ENCODE measurements at places on chromosomes 4 and X.

DNA sequence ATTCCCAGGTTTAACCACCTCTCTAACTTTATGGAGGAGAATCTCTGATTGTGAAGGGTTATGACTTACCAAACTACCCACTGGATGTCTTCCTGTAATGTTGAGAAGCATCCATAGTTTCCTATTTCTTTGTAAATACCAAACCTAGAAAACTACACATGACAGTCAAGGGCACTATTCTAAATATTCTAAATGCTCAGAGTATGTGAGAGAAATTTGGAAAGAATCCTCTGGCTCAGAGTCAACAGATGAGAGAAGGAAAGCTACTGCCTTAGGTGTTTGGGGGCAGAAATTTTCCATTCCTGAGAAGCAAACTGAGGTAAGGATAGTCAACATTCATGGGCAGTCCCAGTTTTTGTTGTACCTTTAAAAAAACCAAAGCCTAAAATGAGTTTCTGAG, 155.8 kb downstream of the KCNIP4 start:
- no peak for DNase-seq

DNA sequence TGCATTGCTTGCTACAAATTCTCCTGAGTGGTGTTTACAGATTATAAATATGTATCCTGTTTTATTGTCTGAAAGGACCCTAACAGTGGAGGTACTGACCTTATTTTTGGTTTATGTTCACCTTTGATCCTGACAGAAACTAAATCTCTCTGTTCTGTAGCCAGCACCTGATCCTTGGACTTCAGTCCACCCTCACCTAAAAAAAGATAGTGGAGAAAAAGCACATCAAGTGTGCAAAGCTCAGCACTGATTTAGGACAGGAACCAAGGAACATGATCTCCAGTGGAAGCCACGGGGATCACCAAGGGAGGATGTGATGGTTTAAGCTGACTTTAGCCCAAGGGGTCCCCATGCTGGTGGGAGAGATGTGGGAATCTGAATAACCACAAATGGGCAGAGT, 22.3 kb upstream of the C4orf54 start:
- DNase-seq, result no peak

GRCh38 chr4:146288193-146288592, 73.9 kb downstream of the REELD1 start:
- DNase-seq, result no peak

DNA sequence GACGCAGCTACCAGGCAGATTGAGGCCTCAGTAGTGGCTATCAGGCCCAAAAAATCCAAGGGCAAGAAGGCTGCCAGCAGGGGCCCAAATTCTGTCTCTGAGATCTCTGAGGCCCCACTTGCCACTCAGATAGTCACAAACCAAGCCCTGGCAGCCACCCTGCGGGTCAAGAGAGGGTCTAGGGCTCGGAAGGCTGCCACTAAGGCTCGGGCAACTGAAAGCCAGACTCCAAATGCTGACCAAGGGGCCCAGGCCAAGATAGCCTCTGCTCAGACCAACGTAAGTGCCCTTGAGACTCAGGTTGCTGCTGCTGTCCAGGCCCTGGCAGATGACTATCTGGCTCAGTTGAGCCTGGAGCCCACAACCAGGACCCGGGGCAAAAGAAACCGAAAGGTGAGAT, 2.8 kb downstream of the TRO start:
- DNase-seq, result no peak

DNA sequence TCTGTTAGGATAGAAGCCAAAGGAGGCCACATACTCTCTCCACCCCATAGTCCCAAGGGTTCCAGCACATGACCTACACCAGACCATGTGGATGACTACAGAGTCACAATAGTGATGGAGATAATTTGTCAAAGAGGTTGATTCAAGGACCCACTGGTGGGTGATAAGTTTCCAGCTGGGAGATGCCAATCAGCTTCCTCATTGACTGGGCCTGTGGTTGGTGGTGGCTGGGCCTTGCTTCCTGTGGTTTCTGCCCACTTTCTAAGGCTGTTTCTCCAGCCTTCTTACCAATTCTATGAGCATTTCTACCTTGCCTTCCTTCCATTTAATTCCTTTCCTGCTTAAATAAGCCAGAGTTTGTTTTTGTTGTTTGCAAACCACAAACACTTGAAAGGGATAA, 95.5 kb upstream of the CPEB2 start:
- DNase-seq, result no peak

DNA sequence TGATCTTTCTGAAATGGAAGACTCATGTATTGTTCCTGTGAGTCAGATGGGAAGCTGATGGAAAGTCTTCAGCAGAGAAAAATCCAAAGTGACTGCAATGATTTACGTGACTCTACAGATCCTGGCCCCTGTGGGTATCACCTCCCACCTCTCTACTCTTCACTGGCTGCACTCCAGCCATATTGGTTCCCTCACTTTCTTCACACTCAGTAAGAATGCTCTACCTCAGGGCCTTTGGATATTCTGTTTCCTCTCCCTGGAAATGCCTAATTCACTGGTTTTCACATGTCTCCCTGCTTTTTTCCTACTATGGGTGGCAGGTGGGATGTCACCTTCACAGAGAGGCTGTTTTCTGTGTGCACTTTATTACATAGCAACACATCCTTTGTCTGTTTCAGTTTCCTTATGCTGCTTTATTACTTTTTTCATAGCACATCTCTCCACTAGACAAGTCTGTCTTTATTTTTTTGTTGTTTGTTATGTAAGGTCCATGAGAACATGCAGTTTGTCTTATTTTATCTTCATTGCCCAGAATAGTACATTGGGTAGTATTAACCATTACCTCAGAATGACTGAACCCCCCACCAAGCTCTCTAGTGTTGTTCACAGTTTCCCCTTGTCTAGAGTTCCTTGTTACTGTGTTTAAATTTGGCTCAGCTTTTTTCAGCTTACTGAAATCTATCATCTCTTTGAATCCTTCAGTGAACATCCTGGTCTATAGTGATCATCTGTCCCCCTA, 57.6 kb upstream of the CLNK start:
- no peak for DNase-seq

- no peak for DNase-seq
These were observed 877 bp downstream of the GPRASP1 start for GRCh38 chrX:102652031-102652688.

- DNase-seq, result no peak
These were observed 604.6 kb downstream of the RAB28 start for GRCh38 chr4:12879496-12879895.

DNA sequence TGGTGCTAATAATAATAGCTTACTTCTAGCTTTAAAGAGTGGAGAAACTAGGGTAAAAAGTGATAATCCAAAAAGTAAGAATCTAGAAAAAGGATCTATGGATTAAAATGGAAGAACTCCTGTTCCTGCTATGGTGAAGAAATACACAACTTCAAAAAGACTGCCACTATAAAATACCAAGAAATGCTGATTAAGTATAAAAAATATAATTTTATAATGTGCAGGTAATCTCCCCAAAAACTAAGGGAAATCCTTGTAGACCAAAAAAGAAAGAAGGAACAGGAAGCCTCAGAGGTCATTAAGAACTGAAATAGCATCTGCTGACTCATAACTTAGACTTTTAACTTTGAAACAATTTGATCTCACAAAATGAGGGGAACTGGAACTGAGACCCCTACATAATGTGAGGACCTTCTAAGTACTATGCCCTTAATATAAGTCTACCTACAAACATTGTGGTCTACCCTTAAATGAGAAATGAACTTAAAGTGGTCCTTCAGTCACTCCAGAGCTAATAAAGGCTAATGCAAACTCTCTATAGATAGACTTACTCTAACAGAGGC, 50.6 kb upstream of the SRPX start:
- no peak for DNase-seq

GRCh38 chr4:171891038-171891437, 77.8 kb downstream of the GALNTL6 start:
- DNase-seq, result peak; percentile 59

GRCh38 chr4:125762537-125762936, 447.8 kb downstream of the FAT4 start:
- DNase-seq, result no peak

DNA sequence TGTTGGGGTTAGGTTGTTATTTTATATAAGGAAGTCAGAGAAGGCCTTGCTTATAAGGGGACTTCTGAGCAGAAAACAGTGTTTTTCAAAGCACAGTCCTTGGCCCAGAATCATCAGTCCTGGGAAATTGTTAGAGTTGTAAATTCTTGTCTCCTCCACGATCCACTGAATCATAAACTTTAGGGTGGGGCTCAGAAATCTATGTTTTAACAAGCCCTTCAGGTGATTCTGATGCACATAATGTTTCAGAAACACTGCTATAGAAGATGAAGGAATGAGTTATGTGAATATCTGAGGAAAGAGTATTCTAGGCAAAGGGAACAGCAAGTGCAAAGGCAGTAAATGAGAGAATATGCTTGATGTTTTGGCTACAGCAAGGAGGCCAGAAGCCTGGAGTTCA, 121.8 kb downstream of the COL4A6 start:
- DNase-seq, result no peak

- DNase-seq, result no peak
These were observed 51.5 kb downstream of the PPA2 start for GRCh38 chr4:105422207-105422920.

GRCh38 chr4:17690898-17691297, 76.5 kb downstream of the MED28 start:
- no peak for DNase-seq

GRCh38 chrX:72021975-72022374, 109.7 kb downstream of the RTL5 start:
- no peak for DNase-seq

DNA sequence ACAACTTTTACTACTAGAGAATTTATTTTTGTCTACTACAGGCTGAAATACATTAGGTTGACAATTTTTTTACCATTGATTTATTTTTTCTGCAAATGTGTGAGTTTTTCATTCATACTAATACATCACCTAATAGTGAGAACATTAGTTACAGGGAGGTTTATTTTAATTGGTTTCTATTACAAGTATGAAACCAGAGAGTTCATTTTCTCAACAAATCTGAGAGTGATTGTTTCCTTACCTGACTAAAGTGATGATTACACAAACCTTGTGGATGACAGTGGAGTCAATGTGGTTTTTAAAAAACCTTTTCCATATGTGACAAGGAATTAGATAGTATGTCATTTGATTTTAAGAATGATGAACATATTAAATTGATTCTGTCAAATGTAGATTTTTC, 227.4 kb downstream of the PALLD start:
- no peak for DNase-seq

- no peak for DNase-seq
These were observed 228.8 kb downstream of the SPCS3 start for GRCh38 chr4:176548571-176548970.

GRCh38 chr4:150579551-150580234, 2.3 kb upstream of the MAB21L2 start:
- no peak for DNase-seq

DNA sequence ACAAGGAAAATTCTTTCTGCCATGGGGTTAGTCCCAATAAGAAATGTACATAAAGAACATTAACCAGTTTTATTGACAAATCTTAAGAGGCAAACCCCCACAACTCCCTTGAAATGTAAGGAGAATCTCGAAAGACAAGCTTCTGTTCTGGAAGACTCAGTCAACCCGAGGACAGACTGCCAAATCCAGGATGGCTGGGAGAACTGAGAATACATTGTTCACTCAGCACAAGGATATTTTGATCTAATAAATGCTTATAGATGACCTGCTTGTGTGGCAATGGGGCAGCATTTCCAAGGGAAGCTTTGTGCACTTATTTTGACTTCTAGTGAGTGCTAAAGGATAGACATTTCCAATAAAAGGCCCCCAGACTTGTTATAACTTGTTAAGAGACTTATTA, 280.4 kb downstream of the DHX15 start:
- DNase-seq, result no peak

- peak; percentile 73 for DNase-seq
These were observed at the start of gene FAM114A1 for GRCh38 chr4:38867478-38868058. FAM114A1 (plus strand) TSS chr4:38867806; CDS start chr4:38878079, 10,273 bp downstream.

DNA sequence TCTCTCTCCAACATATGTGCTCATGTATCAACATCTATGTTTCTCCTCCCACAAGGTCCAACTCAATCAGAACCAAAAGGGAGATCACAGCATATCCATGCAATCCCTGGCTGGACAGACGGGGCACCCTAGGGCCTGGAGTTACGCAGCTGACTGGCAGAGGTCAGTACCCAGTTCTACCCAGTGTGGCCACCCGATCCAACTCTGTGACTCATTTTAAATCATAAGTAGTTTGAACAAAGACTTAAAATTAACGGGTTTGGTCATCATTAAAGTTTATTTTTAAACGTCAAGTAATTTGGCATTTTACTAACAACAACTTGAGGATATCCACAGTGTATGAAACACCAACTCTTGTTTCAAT, 59.5 kb downstream of the APBB2 start:
- no peak for DNase-seq

Measured in MM.1S (cell line).